ENCODE measurements at places on chromosomes 13 and 19. TPM values are rescaled to one million over a fixed set of nuclear protein-coding genes. Genes with fewer than 3 reads are reported as not detected.

- DNase-seq, result peak; percentile 32
These were observed 21.5 kb upstream of the GSX1 start for GRCh38 chr13:27770809-27771208.

- DNase-seq, result no peak
These were observed 914.7 kb downstream of the SLITRK5 start for GRCh38 chr13:88585861-88586260.

- peak; percentile 98 for DNase-seq
These were observed at the start of gene GATAD2A for GRCh38 chr19:19404879-19405860. Gene GATAD2A (plus strand): TSS chr19:19405675. CDS start chr19:19465346, 59,671 bp downstream.

GRCh38 chr13:47066226-47066625 is 169.4 kb upstream of the HTR2A start:
- DNase-seq, result peak; percentile 44

GRCh38 chr13:29101409-29101808 is 281.3 kb downstream of the MTUS2 start:
- DNase-seq, result no peak

- DNase-seq, result peak; percentile 81
These were observed 9.9 kb downstream of the RANBP3 start for GRCh38 chr19:5967994-5968430.

DNA sequence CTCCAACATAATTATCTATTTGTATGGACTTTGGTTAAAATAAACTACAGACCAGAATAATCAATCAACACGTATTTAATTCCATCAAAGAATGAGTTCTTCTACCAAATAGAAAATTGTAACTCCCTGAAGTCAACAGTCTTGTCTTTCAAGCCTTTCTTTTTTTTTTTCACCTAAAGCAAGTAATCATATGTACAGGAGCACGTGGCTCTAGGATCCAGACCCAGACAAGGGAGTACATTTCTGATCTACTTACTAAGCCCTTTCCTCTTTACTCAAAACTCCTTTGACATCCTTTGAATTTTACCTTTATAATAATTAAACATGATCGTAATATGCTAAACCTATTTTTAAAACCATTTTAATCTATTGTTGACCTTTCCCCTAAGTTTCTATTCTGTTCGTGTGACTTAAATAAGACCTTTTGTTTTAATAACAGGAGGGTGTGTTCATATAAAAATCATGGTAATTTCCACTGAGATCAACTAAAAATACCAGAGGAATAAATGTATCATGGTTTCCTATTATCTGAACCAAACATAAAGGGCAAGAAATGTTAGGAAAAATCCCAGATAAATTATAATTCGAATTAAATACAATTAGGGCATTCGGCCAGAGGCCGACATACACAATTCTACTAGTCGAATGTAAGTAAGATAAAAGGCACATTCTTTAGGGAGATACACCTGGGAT is 1.7 kb downstream of the SLC7A1 start:
- no peak for DNase-seq

DNA sequence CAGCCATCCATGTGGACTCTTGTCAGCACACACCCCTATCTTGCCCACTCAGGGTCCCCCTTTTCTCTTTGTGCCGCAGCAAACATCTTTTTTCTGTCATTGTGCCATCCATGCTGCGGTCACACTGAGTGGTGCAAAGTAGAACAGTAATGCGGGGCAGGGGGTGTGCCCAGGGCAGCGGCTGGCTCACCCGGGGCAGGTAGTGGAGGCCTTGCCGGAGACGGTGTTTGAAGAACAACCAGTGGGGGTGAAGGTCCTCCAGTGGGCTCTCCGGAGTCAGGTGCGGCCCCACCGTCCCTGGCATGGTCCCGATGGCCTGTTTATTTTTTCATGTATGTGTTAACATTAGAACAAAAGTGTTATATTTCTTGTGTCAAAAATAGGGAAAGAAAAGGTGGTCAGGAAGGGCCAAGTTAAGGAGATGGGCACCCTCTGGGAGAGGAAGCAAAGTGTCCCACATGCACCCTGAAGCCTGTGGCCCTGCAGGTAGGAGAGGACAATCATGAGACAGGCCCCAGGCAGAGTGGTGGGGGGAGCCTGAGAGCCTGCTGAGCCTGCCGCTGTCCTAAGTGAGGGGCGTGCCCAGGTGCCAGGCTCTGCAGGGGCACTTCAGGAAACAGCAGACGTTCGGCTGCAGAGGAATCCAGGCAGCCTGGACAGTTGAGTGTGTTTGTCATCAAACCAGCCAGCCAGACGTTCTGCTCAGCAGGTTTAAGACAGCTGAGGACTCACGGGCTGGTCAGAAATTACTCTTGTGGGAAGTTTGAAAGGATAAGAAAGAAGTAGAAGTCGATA is 12.3 kb downstream of the TSSK6 start:
- no peak for DNase-seq

DNA sequence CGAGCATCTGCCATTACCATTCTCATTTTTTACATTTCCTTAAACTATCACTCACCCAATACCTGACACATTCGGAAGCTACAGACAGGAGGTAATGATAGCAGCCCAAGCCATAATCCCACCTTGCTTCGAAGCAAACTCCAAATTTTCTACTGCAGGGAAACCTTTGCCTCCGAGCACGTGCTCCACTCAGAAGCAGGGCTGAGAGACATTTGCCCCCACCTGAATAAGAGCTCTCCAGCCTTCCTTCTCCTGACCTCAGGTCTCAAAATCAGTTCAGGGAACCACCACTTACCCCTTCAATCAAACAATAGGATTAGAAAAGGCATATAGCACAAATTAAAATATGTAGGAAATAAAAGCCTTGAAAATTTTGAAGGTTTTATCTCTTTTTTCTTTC is 2.3 kb upstream of the DACH1 start:
- no peak for DNase-seq

GRCh38 chr19:14135985-14136508 is 342 bp downstream of the ASF1B start:
- DNase-seq, result no peak

DNA sequence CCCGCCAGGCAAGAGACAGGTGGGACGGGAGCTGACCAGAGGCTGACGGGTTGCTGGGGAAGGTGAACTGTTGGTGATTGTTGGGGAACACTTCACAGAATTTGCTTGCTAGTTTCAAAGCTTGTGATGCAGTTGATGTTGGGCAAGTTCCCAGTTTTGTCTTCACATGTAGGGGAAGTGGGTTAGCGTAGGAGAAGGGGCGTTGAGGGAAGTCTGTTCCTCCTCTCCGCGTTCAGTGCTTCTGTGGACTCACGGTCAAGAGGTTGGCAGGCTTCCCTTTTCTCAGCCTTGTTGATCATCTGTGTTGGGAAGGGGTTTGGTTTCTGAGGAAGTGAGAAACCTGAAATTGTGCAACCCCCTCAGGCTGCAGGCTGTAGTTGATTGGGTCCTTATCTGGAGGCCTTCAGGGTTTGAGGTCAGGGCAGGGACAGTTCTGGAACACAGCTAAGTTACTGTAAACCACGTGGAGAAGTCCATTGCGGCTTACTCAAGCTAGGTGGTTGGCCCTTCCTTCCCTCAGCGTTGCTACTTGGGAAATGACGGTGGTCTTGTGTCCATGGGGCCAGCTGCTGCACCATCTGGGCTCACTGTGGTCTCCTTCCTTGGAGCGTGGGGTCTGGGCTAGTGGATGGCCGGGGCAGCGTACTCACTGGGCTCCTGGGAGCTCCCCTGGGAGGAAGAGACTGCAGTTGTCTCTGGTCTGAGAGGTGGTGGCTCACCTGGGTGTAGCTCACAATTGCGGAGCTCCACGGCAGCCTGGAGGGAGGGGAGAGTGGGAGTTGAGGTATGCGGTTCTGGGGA is 7.5 kb downstream of the RPS9 start:
- peak; percentile 30 for DNase-seq

GRCh38 chr13:87206708-87207107 is 464.5 kb upstream of the SLITRK5 start:
- DNase-seq, result no peak

DNA sequence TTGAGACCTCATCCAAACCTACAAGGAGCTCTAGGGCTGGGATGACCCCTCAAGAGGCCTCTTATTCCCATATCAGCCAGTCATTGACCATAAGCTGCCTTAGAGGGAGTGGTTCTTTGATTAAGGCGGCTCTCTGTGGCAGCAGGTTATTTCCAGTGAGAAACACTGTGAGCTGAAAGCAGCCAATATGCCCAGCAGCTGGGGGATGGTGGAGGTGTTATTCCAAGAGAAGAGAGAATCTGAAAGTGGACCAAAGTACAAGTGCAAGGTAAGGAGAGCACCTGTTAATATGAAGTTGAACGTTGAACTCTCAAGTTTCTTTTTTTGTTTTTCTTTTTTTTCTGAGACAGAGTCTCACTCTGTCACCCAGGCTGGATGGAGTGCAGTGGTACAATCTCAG is 20.2 kb upstream of the FNDC3A start:
- no peak for DNase-seq

DNA sequence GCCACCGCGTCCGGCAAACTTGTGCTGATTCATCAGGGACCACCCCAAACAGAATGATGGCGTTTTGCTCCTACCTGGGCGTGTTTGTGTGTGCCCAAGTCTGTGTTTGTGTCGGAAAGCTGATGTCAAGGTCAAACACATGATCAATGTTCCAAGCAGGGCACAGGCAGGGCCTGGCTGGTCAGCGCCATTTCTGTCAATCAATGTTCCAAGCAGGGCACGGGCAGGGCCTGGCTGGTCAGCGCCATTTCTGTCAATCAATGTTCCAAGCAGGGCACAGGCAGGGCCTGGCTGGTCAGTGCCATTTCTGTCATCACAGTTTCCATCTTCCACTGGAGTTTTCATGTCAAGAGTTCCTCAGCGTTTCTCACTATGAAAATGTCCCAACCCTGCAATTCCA is 14.9 kb upstream of the GRTP1 start:
- DNase-seq, result no peak

DNA sequence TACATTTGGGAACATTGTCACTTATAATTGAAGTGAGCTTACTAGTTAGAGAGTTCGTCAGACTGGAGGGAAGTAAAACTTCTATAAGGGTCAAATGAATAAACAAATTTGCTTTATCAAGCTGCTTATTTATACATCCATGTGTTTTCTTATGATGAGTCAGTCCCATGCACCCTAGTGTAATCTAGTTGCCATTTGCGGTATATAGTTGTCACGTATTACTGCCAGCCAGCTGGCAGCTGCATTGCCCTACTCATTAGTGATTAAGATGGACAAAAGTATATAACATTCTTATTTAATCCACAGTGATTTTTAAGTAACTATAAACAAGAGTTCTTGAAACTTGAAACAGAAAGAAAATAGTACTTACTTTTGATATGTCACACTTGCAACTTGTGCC is 182.4 kb downstream of the GPC6 start:
- DNase-seq, result peak; percentile 27

DNA sequence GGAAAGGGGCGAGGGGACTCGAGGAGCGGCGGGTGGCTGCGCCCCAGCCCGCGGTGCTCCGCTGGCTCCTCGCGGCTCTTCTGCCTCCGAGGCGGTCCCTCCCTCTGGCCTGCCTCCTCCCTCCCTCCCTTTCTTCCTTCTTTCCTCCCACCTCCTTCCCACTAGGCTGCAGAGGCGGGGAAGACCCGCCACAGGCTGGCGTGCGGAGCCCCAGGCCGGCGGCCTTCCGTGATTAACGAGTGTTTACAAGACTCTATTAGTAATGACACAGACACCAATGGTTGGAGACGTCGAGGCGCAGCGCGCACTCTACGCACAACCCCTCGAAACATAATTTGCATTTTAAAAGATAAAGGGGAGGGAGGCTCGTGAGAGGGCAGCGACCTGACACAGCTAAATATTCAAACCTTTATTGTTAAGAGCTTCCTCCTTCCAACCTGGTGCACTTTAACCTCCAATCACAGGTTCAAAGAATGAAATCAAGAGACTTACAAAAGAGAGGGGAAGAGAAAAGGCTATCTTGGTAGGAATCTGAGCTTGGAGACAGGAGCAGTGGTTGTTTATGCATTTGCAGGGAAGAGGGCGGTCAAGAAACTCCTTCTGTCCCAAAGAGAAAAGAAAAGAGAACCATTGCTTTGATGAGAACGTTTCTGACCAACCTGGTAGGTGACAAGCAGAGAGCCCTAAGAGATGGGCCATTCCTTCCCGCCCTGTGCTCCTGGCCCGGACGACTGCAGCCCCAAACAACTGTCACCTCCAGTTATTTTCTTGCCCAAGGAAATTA is at the start of gene CDX2:
Gene CDX2, minus strand, starts transcription at position 234 of the 784 bp plus-strand sequence. CDS start 309 bp downstream, outside the sequence.
- no peak for DNase-seq

DNA sequence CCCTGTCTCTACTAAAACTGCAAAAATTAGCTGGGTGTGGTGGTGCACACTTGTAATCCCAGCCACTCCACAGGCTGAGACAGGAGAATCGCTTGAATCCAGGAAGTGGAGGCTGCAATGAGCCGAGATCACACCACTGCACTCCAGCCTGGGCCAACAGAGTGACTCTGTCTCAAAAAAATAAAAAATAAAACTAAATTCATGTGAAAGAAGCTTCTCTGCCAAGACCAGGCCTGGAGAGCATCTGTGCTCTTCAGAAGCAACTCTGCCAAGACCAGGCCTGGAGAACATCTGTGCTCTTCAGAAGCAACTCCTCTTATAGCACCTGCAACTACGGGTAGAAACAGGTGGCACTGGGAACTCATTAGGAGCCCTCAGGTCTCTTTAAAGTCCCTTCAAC is 37.7 kb downstream of the CRYL1 start:
- no peak for DNase-seq

DNA sequence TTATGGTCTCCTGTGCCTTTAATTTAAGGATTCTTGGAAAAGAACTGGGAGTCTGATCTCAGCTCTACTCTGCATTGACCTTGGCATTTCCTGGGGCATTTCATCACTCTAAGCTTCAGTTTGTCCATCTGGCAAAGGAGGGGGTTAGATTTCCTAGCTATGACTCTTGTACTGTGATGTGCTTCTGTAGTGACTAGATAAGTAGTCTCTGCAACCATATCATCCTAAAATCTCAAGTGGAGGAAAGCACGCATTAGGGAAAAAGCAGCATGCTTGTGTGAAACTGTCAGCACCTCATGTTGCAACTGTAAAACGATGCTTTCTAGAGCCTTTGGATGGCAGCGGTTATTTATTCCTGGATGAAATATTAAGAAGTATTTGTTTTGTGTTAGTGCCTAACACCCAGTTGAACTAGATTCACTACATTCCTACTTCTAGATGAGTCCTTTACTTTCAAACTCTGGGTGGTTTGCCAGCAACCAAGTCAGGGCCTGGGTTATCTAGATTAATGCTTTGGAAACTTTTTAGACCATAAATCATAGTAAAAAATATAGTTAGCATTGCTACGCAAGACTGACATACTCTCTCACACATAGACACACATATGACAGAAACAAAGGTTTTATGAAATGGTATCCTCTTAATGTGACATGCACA is 6.8 kb downstream of the WDFY2 start:
- peak; percentile 96 for DNase-seq

- DNase-seq, result no peak
These were observed 1.1 kb downstream of the IGFLR1 start for GRCh38 chr19:35741203-35741515.

GRCh38 chr19:52896431-52897137 is 851 bp downstream of the ZNF320 start:
- peak; percentile 65 for DNase-seq

- no peak for DNase-seq
These were observed 81.0 kb upstream of the STARD13 start for GRCh38 chr13:33366469-33367062.

GRCh38 chr13:107296804-107297203 is 728.9 kb upstream of the ARGLU1 start:
- DNase-seq, result peak; percentile 55

Gene PRODH2
- not detected for total RNA-seq

Gene MADCAM1
- total RNA-seq, result not detected

Gene ASF1B
- total RNA-seq, result 7.6 TPM

Gene KLK6
- total RNA-seq, result not detected

Gene ADM5
- not detected for total RNA-seq

Gene FOSB
- 11.9 TPM for total RNA-seq

Gene CDADC1
- total RNA-seq, result 1.8 TPM

Gene GNG8
- not detected for total RNA-seq

Gene ELL
- total RNA-seq, result 22.1 TPM

Gene SIGLECL1
- total RNA-seq, result not detected

Measured in GM23248 (cell line).